ENCODE measurements at places on chromosomes 7 and 10.
A peak's percentile ranks its signal among the peaks of the same experiment; 100 is the strongest.

GRCh38 chr7:2840458-2840857 lies 3.6 kb downstream of the GNA12 start:
- no peak for DNase-seq

GRCh38 chr7:106927536-106927935 lies 62.5 kb downstream of the PIK3CG start:
- no peak for DNase-seq

GRCh38 chr7:39394105-39394680 lies 172.0 kb upstream of the YAE1 start:
- no peak for DNase-seq

DNA sequence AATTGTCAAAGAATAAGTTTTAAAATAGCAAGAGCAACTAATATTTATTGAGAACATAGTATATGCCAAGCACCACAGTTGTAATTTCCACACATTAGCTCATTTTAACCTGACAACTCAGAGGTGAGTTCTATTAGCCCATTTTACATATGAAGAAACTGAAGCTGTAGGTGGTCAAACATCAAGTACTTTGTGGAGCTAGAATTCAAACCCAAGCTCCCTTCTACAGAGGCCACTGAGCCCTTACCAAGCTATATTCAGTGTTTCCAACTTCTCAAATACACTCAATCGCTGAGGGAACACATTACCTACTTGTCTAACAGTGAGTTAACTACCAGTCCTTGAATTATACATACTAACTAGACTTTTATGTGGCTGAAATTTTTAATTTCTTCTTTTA lies 236.6 kb downstream of the PARD3 start:
- DNase-seq: no peak

- peak; percentile 19 for DNase-seq
Measured at GRCh38 chr10:69086001-69086509, 1.8 kb upstream of the SRGN start.

GRCh38 chr7:21542891-21543527 lies at the start of gene DNAH11:
Gene DNAH11, plus strand, starts transcription at chr7:21543039. Its CDS starts 207 bp downstream, at chr7:21543246.
- peak; percentile 61 for DNase-seq

DNA sequence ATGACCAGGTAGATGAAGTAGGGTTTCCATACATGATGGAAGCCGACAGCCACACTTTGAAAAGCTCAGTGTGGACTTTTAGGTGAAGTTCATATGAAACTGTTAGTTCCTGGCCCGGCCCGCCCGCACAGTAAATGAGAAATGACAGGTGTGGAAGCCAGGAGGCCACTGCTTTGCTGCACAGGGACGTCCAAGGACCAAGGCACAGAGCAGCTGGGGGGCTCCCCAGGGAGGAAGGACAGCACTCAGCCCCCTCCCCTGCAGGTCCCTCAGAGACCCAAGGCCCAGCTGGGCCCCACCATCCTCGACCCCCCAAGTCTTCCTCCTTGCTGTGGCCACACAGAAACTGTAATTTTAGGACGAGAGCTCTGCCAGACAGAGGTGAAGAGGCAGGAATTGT lies 219.2 kb downstream of the PTPRN2 start:
- no peak for DNase-seq

GRCh38 chr7:23114896-23115295 lies 9.3 kb downstream of the KLHL7 start:
- DNase-seq: no peak

DNA sequence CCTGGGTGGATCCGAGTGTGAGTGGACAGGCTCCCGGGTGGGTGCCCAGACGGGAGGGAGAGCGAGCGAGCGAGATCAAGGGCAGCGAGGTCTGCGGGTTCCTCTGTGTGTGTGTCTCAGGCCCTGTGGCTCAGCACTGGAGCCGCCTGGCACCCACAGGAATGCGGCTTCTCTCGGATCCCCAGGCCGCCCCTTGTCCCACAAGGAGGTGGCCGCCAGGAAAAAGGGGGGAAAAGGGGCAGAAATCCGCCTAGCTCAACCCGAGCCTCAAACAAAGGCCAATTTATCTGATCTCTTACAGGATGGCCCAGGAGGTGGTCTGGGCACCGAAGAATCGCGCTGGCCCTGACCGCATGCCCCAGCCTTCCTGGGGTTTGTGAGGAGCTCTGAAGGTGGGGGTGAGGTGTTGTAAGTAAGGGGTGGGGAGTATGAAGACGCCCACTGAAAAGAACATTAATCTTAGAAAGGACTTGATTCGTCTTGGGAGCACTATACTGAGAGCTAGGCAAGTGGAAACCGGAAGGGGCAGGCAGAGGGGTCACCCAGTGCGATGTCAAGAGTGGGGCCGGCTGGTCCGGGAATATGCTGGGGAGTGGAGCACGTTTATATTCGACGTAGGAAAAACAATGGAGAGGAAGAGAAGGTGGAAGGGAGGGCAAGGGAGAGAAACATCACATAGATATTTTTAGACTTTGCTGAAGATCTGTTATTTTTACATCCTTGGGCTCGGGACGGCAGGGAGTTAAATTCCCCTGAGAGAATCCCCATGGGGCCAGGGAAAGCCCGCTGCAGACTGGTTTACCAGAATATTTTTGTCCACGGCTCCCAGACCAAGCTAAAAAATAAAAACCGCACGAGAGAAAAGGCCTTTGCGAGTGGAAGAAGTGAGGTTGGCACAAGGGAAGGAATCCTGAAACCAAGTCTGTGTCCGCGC lies 7.2 kb downstream of the DLX5 start:
- DNase-seq: no peak

GRCh38 chr7:155746188-155746587 lies 66.1 kb downstream of the SHH start:
- DNase-seq: no peak

DNA sequence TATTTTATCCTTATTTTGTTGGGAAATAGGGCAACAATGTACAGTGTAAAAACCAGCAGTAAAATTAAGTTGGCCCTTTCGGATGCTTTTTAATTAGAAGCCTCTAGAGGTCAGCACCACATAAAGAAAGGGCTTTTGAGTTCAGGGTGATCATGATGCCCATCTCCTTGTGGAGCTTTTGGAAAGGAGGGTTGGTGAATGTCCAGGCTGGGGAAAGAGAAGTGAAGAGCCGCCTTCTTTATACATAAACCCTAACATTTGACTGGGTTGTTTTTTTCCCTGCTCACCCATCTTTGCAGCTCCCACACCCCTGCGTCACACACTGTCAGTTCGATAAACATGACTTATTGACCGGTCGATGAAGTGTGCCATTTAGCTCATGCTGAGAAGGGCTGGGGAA lies 29.8 kb downstream of the MTURN start:
- no peak for DNase-seq

DNA sequence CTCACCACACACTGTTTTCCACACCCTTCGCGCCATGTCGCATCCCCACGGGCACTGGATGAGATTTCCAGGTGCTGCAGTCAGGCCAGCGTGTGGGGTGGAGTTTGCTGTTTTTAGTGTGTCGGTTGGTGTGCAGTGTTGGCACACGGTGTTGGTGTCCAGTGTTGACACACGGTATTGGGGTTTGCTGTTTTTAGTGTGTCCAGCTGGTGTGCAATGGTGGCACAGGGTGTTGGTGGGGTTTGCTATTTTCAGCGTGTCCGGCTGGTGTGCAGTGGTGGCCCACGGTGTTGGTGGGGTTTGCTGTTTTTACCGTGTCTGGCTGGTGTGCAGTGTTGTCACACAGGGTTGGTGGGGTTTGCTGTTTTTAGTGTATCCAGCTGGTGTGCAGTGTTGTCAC lies 20.1 kb upstream of the PRKAR1B start:
- no peak for DNase-seq

DNA sequence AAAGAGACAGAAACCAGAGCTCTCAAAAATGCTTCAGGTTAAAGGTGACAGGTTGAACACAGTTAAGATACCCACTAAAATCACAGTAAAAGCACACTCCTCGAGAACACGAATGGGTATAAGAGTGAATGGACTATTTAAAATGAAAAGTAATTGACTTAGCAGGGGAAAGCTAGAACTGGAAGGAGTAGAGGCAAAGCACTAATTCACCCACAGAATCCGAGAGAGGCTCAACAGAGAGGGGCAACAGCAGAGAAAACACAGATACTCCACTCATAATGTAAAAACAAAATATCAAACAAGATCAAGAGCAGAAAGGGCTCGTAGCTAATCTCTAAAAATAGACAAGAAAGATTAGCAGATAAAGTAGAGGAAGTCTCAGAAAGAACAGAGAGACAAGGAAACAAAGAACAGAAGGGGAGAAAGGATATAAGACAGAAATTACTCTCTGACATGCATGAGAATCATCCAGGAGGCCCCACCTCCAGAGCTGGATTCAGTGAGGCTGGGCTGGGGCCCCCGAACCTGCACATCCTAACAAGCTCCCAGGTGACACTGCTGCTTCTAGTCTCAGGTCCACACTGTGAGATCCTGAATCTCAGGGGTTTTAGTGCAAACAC lies 117.6 kb downstream of the GALNT11 start:
- DNase-seq: peak; percentile 29

DNA sequence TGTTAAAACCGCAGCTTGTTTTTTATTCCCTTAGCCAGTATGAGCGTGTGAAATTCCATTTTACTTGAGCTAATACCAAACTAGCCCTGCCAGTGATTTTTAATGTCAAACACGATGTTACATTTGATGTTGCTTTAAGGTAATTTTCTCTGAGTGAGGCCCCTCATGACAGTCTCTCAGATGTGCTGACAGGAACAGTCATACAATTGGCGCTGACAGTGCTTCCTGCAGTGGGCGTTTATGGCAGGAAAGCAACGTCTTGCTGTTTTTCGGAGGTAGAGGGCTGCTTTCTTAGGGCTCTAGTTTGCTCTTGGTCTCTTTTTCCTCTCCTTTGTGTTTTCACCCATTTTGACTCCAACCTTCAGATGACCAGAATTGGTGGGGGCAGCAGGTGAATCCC lies 19.3 kb downstream of the PON1 start:
- peak; percentile 25 for DNase-seq

DNA sequence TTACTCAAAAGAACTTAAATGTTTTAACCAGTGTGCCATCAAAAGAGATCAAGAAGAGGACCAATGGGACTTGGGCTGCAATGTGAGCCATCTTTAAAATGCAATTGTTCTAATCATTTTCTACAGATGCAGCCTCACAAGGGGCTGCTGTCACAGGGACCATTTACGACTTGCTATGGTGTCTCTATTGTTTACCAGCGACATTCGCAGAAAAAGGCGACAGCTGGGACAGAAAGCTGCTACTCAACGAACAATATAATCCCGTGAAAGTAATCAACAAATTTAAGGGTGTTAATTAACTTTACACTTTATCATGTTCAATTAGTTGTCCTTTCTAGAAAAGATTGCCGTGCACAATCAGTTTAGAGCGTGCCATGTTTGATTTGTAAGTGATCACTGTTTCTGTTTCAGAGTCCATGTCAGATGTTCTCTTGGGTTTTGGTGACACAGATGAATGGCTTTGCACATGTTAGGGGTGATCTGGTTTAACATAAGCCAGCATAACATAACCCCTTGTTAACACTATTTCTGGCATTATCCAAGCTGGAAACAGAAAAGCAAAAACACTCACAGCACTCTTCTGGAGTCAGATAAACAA lies 110.8 kb downstream of the HIBADH start:
- no peak for DNase-seq

DNA sequence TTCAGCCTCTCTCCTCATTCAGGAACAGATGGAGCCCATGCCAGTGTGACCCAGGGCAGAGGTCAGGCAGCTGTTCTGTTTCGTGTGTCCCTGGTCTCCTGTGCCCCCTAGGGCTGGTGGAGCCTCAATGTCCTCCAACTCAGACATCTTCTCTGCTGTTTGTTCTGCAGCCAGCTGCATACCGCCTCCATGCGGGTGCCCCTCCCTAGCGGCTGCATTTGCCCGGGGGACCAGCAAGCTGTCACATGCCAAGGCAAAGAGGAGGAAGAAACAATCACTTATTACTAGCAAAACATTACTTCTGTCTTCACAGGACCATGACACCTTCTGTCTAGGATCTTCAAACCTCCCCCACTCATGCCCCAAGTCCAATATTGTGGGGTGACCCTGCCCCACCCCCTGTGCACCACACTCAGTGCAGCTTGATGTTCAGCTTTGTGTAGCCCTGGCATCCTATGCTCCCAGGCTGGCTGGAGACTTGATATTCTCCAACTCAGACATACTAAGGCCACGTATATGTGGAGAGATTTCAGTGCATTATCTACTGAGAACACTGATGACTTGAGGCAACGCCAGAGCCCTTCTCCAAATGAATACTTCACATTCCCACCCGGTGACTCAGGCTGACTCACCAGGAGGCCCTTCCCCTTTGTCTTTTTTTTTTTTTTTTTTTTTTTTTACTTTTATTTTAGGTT lies 188.9 kb downstream of the SKIDA1 start:
- DNase-seq: peak; percentile 24

- DNase-seq: no peak
Measured at GRCh38 chr10:31980471-31980870, 51.8 kb upstream of the ARHGAP12 start.

DNA sequence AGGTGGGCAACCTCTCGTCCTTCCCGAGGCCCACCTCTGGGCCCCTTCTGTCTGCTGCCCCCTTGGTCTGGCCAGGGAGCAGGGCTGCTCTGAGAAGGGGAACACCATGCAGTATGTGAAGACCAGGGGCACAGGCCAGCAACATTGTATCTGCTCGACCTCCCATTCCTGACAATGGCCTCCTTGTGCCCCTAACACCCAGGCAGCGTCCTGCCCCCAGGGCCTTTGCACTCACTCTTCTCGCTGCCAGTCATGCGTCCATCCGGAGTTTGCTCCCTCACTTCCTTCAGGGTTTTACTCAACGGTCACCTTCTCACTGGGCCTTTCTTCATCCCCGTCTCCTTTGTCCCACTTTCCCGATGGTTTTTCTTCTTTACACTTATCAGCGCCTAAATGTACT lies 232.9 kb upstream of the GRB10 start:
- DNase-seq: no peak

DNA sequence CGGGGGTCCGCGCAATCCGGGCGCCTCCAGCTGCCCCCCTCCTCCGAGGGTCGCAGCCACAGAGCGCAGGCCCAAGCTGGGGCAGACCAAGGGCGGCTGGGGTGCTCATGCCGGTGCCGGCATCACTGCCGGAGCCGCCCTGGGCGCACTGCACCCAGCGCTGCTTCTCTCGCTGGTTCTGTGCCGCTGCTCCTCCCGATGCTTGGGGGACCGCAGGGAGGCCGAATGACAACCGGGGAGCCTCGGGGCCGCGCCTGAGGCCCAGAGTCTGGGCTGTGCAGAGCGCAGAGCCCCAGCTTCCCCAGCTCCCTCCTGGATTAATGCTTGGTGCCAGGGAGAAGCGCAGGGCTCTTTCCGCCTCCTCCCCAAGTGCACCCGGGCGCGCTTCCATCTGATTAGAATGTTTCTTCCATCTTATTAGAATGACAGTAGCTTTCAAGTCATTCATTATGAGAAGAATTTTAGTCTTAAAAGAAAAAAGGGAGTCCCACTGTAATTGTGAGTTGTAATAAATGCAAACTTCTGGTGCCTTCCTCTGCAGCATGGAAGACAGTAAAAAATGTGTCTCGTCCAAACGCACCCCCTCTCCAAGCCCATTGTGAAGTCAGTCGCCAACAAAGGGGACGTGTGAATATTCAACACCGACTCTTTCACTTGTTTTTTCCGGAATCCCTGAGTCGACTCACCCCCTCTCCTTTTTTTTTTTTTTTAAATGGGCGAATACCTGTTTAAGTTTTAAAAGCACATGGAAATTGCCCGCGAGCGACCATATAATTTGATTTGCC lies 19.5 kb upstream of the PTF1A start:
- DNase-seq: no peak

Data from activated CD4-positive, alpha-beta T cell treated with anti-CD3 and anti-CD28 coated beads for 36 hours (primary cell).